ENCODE measurements at places on chromosomes 12 and 14. TPM values are rescaled to one million over a fixed set of nuclear protein-coding genes. Genes with fewer than 3 reads are reported as not detected.

Gene ENDOU
- not detected for total RNA-seq

Gene TMEM121
- 4.8 TPM for total RNA-seq

DNA sequence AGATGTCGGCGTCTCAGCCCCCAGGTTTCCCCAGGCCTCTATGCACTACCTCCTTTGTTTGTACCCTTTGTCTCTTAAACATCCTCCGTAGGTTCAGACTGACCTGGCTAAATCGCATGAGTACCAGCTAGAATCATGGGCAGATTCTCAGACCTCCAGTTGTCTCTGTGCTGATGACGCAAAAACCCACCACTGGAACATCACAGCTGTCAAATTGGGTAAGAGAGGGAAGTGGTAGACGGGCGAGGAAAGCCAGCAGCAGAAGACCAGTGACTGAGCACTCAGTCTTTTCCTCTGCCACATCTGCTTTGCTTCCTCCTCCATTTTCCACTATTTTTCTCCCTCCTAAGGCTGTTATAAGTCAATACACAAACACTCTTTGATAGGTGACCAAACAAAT lies 29.7 kb downstream of the A2ML1 start:
- no peak overlapping the region for H3K4me3 ChIP-seq
- H3K27ac ChIP-seq = no peak overlapping the region
- H3K36me3 ChIP-seq = no peaks in the 10 kb centered on the region
- no peaks in the 10 kb centered on the region for H3K4me1 ChIP-seq

DNA sequence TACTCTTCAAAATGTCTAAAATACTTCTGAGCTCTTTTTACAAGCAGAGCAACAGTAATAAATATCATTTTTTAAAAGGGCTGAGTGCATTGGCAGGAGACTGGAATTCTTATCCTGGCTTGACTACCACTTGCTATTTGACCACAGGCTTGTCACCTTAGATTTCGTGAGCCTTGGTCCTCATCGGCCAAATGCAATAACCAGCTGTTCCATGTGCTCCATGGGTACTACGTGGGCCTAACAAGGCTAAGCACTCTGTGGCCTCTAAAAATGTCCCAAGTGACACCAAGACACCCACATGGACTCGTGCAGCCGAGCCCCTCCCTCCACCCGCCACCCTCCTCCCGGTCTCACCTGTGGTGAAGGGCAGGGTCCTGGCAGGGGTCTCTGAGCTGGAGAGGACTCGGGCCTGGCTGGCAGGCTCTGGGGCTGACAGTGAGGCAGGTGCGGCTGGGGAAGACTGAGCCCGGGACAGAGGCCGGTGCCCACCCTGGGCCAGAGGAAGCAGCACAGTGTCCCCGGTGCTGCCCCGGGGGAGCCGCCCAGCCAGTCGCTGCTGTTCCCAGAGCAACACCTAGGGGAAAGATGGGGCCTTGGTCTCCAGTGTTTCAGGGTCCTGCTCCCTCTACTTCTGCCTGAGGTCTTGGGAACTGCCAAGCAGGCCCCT lies 20.1 kb downstream of the SLC48A1 start:
- no peak overlapping the region for H3K27ac ChIP-seq
- H3K36me3 ChIP-seq = peaks cover 84% of the 10 kb centered on the region
- H3K27me3 ChIP-seq = no peaks in the 10 kb centered on the region
- H3K4me3 ChIP-seq = no peak overlapping the region

Gene GARIN6
- total RNA-seq = not detected

Gene ARHGEF25
- total RNA-seq = 7.4 TPM

GRCh38 chr14:105589161-105589925 lies 63.0 kb downstream of the TMEM121 start:
- H3K27ac ChIP-seq = no peak overlapping the region
- no peaks in the 10 kb centered on the region for H3K4me1 ChIP-seq
- no peaks in the 10 kb centered on the region for H3K36me3 ChIP-seq

GRCh38 chr12:92304371-92305055 lies 158.9 kb upstream of the BTG1 start:
- H3K27ac ChIP-seq = no peak overlapping the region
- no peaks in the 10 kb centered on the region for H3K4me1 ChIP-seq
- no peaks in the 10 kb centered on the region for H3K27me3 ChIP-seq
- no peak overlapping the region for H3K4me3 ChIP-seq

GRCh38 chr14:96486705-96487104 lies 15.5 kb upstream of the PAPOLA start:
- no peaks in the 10 kb centered on the region for H3K27me3 ChIP-seq
- no peak overlapping the region for H3K4me3 ChIP-seq

Gene FOXG1
- total RNA-seq = not detected

GRCh38 chr12:103882861-103883596 lies 42.0 kb upstream of the NT5DC3 start:
- H3K27me3 ChIP-seq = peaks cover 7% of the 10 kb centered on the region
- H3K27ac ChIP-seq = no peak overlapping the region
- no peaks in the 10 kb centered on the region for H3K36me3 ChIP-seq
- peaks cover 6% of the 10 kb centered on the region for H3K4me1 ChIP-seq
- H3K4me3 ChIP-seq = no peak overlapping the region
- no peak for DNase-seq

Gene RGS6
- not detected for total RNA-seq

Gene RAB15
- 26.7 TPM for total RNA-seq

- H3K27ac ChIP-seq = peak overlapping the region; percentile 86
- no peaks in the 10 kb centered on the region for H3K27me3 ChIP-seq
- peaks cover 19% of the 10 kb centered on the region for H3K36me3 ChIP-seq
- DNase-seq = no peak
- no peak overlapping the region for H3K4me3 ChIP-seq
These were observed 44.3 kb downstream of the ELK3 start for GRCh38 chr12:96238336-96239047.

DNA sequence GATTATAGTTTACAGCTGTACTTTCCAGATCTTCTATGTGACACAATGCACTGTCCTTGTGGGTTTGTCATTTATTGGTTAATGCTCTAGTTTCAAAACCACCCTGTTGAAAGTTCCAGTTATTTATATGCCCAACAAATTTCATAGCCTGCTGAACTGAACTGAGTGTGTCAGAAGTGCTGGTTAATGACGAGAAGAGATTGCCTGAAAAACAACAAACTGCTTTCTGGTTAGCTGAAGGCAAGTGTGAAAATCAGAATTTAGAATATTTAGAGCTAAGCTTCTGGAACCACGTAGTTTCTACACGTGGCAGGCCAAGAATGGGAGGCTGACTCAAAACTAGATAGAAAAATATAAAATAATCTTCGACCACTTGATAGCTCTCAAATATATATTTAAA lies 19.1 kb upstream of the RIN3 start:
- no peak overlapping the region for H3K4me3 ChIP-seq
- no peaks in the 10 kb centered on the region for H3K4me1 ChIP-seq
- no peak overlapping the region for H3K27ac ChIP-seq
- no peaks in the 10 kb centered on the region for H3K36me3 ChIP-seq
- no peaks in the 10 kb centered on the region for H3K27me3 ChIP-seq

GRCh38 chr14:61887628-61888027 lies 125.4 kb downstream of the SNAPC1 start:
- no peak overlapping the region for H3K27ac ChIP-seq
- no peak for DNase-seq
- no peaks in the 10 kb centered on the region for H3K4me1 ChIP-seq

- H3K4me3 ChIP-seq = no peak overlapping the region
- H3K36me3 ChIP-seq = no peaks in the 10 kb centered on the region
- no peak for DNase-seq
- H3K27me3 ChIP-seq = no peaks in the 10 kb centered on the region
- H3K27ac ChIP-seq = peak overlapping the region; percentile 89
- H3K4me1 ChIP-seq = peaks cover 55% of the 10 kb centered on the region
These were observed 170.4 kb upstream of the HIF1A start for GRCh38 chr14:61524936-61525292.

DNA sequence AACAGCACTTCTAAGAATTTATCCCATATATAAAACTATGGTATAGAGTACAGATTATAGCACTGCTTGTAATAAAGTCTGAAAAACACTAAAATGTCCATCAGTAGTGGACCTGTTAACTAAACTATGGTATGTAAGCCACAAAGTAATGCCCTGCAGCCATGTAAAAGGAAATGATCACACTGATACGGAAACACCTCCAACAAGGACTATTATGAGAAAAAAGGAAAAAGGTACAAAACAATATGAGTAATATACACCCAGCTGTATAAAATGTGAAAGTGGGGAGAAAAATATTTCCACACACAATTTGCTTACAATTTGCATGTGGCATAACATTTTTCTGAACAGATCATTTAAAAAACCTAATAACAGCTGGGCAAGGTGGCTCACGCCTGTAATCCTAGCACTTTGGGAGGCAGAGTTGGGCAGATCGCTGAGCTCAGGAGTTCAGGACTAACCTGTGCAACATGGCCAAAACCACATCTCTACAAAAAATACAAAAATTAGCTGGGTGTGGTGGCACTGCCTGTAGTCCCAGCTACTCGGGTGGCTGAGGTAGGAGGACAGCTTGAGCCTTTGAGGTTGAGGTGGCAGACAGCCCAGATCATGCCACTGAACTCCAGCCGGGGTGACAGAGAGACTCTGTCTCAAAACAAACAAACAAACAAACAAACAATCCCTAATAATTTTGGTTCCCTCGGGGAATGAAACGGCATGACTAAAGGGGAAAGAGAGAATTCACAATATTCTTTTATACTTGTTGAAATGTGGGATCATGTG lies 250.5 kb downstream of the MED13L start:
- H3K4me3 ChIP-seq = no peak overlapping the region
- H3K27me3 ChIP-seq = no peaks in the 10 kb centered on the region
- no peak overlapping the region for H3K27ac ChIP-seq

DNA sequence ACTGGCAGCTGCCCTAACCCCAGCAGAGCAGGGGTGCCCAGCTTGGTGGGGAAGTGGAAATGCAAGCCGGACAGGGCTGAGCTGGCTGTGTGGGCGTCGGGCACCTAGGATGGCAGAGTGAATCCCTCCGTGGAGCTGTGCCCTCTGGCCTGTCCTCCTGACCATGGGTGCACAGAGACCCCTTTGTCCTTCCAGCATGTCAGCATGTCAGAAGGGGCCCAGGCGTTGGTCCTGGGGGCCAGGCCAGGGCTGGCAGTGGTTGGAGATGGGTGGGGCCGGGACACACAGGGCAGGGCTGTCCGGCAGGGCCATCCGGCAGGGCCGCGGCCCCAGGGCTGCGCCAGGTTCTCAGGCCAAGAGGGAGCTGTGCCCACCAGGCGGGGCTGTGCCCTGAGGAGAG lies 8.8 kb upstream of the TEX22 start:
- no peaks in the 10 kb centered on the region for H3K27me3 ChIP-seq
- no peak for DNase-seq
- no peaks in the 10 kb centered on the region for H3K4me1 ChIP-seq
- no peak overlapping the region for H3K27ac ChIP-seq
- H3K4me3 ChIP-seq = no peak overlapping the region

Gene OGFOD2
- 24.1 TPM for total RNA-seq

Gene CCDC184
- total RNA-seq = 0.18 TPM

Gene XRCC3
- 27.2 TPM for total RNA-seq

GRCh38 chr12:5171701-5172100 lies 128.0 kb downstream of the KCNA5 start:
- H3K27me3 ChIP-seq = no peaks in the 10 kb centered on the region
- peak; percentile 20 for DNase-seq
- no peaks in the 10 kb centered on the region for H3K4me1 ChIP-seq
- H3K36me3 ChIP-seq = no peaks in the 10 kb centered on the region
- no peak overlapping the region for H3K27ac ChIP-seq

DNA sequence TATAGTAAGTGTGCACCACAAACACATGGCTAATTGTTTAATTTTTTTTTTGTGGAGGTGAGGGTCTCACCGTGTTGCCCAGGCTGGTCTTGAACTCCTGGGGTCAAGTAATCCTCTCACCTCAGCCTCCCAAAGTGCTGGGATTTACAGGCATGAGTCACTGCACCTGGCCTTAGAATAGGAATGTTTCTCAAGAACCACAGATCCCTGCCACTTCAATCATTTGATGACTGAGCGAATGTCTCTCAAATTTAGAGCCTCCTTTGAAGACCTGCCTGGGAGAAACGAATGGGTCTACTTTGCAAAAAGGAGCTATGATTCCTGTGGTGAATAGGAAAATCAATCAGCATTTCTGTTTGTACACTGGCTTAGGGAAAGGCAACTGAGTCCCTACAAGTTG lies 33.5 kb upstream of the CHST11 start:
- no peaks in the 10 kb centered on the region for H3K27me3 ChIP-seq
- peaks cover 6% of the 10 kb centered on the region for H3K4me1 ChIP-seq
- no peaks in the 10 kb centered on the region for H3K36me3 ChIP-seq
- no peak for DNase-seq
- no peak overlapping the region for H3K27ac ChIP-seq

GRCh38 chr12:90959538-90960139 lies 4.7 kb upstream of the CCER1 start:
- H3K27me3 ChIP-seq = no peaks in the 10 kb centered on the region
- no peak overlapping the region for H3K4me3 ChIP-seq
- no peaks in the 10 kb centered on the region for H3K36me3 ChIP-seq
- DNase-seq = peak; percentile 54
- H3K27ac ChIP-seq = no peak overlapping the region

Gene KRT80
- total RNA-seq = 23.7 TPM

Gene GYS2
- total RNA-seq = not detected

DNA sequence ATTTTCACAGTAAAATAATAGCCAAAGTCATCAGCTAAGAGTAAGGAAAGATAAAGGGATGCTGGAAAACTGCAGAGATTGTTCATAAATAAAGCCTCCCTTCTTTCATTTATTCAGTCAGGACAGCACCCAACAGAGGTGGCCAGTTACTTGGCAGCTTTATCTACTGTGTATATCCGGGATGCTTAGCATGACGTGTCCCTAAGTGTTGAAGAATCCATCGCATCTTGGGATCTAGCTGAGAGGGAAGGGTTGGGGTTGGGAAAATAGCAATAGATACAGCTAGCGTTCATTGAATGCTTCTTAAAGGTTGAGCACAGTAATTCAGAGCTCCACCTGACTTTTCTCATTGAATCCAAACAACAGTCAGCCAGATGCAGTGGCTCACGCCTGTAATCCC lies 5.6 kb upstream of the ERBB3 start:
- H3K4me3 ChIP-seq = no peak overlapping the region
- no peaks in the 10 kb centered on the region for H3K36me3 ChIP-seq
- H3K27me3 ChIP-seq = no peaks in the 10 kb centered on the region
- H3K27ac ChIP-seq = no peak overlapping the region

Gene LTB4R2
- 13.1 TPM for total RNA-seq

DNA sequence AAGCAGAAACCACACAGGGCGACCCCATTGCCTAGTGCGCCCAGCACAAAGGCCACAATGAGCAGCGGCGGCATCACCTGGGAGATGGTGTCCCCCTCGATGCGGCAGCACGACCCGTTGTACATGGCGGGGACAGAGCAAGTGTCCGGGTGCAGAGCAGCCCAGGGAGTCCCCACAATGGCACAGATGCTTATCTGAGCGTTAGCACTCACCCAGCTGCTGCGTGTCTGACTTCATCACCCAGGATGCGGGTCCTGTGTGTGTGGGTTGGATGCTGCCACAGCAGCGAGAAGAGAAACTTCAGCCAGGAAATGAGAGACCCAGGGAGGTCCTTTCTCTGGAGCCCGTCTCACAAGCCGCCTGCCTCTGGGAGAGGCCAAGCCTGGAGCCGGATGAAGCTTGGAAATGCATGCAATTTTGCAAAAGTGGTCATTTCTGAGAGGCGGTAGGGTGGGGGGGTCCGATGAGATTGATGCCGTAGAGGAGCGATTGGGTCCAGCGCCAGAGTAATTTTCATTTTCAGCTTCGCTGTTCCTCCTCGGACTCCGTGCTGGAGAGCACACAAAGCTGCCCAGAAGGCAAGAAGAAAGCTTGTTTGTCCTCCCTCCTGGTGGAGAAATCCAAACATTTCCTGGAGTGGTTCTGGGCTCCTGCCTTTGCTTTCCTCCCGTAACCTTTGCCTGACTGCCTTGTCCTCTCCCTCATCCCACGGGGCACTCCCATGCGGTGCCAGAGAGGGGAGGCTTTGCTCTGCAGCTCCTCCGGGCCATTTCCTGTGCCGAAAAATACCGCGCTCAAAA lies at the start of gene HCAR1:
Gene HCAR1 (minus strand): TSS at position 630 of the 800 bp plus-strand sequence. CDS start 505 bp downstream, at position 125.
- H3K27ac ChIP-seq = no peak within 1 kb of the TSS
- no peaks in the 10 kb centered on the region for H3K27me3 ChIP-seq
- H3K36me3 ChIP-seq = no peaks in the 10 kb centered on the region
- no peak for DNase-seq

Gene CTSG
- total RNA-seq = not detected
